Endothelial cell of coronary artery (primary cell): ENCODE measurements at places on chromosomes 1 and 21. TPM values are rescaled to one million over a fixed set of nuclear protein-coding genes. Genes with fewer than 3 reads are reported as not detected.

Gene C1orf116
- total RNA-seq: not detected in 2 replicates

Gene MFSD2A
- total RNA-seq: 1.1 and 2.5 TPM in 2 replicates

Gene HHIPL2
- total RNA-seq: under 0.01 TPM in 1 of 2 replicates, not detected in the other

Gene KAZN
- 0.72 and 2.0 TPM in 2 replicates for total RNA-seq

Gene KRTAP13-2
- not detected in 2 replicates for total RNA-seq

Gene APOBEC4
- total RNA-seq: not detected in 2 replicates
